Activated naive CD4-positive, alpha-beta T cell (primary cell): ENCODE measurements at places on chromosomes 5 and 9.

- no peak for DNase-seq
Measured at GRCh38 chr9:38017885-38018186, 51.2 kb downstream of the SHB start.

- no peak for DNase-seq
Measured at GRCh38 chr5:97363577-97363976, 180.5 kb upstream of the RIOK2 start.

DNA sequence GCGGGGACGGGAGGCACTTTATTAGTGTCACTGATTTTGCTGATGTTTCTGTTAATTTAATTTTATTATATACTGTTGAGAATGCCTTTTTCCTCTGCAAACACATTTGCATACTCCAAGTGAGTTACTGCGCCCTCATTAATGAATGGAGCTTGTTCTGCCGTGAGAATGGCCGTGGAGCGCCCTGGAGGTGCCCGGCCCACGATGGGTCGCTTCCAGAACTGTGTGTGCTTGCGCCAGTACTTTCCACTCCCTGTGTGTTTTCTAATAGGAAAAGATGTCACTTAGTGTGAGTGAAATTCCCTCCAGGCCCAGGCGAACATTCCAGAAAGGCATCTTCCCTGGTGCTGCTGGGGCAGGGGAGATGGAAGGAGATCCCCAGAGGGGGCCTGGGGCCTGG, 30.1 kb downstream of the NDUFS6 start:
- DNase-seq = no peak

- no peak for DNase-seq
Measured at GRCh38 chr5:75951716-75952115, 131.5 kb upstream of the SV2C start.

DNA sequence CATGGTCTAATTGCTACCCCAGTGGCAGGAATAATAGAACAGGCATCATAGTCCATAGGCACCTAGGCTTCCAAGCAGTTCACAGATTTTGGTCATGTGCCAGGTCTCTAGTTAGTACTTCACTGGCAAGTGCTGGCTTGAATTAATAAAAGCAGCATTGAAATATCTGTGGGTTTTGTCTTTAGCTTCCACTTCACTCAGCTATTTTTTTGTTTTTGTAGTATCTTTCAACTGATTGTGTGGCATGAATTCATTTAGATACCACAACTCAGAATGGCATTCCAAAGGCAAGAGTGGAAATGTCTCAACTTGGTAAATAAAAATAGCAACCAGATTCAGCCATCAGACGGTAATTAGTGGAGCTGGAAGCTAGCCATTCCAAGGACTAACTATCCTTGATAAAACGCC, 27.9 kb upstream of the ITGA2 start:
- DNase-seq = no peak

GRCh38 chr9:37329576-37329975, 92.9 kb upstream of the GRHPR start:
- DNase-seq = no peak

DNA sequence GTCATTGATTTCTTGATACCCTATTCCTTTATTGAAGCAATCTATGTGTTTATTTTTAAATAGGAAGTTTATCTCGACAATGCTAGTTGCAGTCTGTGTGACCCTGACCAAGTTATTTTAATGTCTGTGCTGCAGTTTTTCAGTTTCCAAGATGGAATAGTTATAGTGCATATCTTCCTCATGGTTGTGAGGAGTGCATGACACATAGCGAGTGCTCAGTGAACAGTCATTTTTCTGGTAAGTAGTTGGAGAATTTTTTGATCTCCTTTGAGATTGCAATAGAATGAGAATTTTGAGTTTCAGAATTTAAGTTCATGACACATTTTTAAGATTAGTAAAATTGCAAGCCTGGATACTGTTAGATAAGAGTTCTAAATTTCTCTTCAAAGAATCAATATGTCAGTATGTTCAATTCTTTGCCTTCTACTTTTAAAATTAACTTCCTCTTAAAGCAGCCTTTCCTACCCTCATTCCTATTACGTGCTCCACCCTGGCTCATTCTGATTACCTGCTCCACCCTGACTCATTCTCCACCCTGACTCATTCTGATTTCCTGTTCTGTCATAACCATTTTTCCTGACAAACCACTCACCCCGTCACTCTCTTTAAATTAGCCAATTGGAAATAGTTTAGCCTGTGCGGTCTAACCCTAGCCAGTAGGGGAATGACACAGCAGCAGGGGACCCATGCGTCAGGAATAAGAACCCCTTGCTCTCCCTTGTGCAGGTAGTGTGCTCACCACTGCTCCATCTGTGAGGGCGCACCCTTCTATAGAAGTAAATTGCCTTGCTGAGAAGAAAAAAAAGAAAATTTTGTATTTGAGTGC, 30.7 kb downstream of the SPIN1 start:
- DNase-seq = no peak

DNA sequence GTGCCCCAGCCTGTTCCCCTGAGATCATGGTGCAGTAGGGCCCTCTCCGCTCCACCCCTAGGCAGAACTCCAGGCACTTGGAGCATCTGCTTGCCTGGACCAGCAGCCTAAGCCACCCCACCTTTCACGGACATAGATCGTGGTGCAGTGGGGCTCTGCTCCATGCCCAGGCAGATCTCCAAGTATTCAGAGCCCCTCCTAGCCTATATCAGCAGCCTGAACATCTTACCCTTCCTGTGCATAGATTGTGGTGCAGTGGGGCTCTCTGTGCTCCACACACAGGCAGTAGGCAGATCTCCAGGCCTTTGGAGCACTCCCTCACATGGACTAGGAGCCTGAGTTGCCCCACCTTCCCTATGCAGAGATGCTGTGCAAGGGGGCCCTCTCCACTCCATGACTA, 103.0 kb downstream of the GLIS3 start:
- DNase-seq = no peak

- no peak for DNase-seq
Measured at GRCh38 chr9:19445452-19445851, 36.6 kb downstream of the ACER2 start.

- DNase-seq = no peak
Measured at GRCh38 chr9:70504834-70505233, 90.4 kb upstream of the KLF9 start.

DNA sequence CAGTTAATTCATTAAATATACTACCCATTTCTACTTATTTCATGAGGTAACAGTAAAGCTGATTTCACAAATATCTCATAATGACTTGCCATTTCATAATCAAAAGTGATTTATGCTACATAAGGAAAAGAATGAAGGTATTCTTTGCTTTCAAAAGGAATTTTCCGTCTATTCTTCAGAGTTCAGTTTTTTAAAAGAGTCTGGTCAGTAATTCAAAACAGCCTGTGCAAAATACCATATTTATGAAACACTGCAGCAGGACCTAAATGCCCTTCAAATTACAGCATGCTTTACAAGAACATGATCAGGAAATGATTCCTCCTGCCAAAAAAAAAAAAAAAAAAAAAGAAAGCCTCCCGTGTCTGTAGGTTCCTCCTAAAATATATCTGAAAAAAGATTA, 154.7 kb downstream of the KIAA0825 start:
- DNase-seq = no peak

GRCh38 chr9:136714096-136714892, 1.9 kb downstream of the DIPK1B start:
- DNase-seq = no peak

DNA sequence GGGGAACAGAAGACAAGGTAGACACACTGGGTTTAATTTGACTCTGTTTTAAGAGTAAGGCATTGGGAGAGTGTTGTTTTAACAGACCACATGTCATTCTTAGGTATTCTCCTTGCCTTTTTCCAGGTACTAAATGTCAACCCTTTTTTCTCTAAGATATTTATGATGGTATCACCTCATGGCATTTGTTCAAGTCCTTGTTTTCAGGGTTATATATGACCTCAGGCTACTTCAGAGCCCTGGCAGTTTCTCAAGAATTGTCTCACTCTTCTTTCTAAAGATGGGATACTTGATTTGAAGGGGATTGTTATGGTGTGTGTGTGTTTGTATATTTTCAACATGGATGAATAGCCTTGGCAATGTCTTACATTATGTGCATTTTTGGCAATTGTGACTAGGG, 131.1 kb upstream of the ACTBL2 start:
- no peak for DNase-seq

- DNase-seq = no peak
Measured at GRCh38 chr5:132405646-132406045, 36.1 kb downstream of the SLC22A5 start.

DNA sequence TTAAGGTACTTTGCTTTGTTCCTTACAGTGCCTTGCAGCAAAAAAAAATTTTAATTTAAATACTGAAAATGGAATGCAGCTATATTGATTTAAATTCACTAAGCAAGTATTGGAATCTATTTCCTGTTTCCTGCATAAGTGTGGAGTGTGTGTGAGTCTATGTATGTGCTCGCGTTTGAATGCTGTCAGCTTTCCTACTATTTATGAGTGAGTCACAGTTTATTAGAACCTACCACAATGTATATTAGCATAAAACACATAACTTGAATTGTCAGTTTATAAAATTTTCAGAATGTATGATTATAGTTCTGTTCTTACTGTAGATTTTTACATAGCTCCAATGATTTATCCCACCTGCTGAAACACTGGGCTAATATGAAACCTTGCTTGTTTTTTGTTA, 302.1 kb downstream of the NR2F1-AS1 start:
- DNase-seq = no peak

DNA sequence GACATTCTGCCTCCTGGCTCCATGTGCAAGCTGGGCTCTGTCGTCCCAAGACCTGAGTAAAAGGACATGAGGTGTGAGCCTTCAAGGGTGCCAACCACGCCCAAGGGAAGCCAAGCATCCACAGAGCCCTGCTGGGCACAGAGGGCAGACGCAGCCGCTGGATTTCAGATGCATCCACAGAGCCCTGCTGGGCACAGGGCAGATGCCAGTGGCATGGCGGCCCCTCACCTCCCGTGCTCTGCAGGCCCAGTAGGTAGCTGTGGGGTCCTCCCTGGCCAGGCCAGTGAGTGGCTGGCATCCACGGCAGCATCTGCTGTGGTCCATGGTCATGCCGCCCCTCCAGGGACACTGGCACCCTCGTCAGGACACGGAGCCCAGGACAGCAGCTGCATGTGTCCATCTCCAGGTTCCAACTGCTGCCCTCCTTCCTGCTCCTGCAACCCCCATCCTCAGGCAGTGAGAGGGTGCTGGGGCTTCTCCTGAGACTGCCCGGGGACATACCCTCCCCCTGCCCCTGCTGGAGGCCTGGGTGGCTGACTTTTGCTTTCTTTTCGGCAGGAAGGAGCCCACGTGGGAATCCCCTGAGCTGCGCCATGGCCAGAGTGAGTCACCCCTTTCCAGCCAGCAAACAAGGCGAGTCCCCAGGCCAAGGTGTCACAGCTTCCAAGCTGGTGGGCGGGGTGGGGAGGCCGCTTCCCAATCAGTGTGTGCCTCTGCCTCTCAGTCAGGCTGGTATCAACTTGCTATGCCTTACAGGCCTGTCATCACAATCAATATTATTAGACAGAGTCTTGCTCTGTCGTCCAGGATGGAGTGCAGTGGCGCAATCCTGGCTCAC, 4.0 kb upstream of the TRAF2 start:
- DNase-seq = peak; percentile 68

GRCh38 chr5:74977471-74977870, 74.9 kb downstream of the GCNT4 start:
- DNase-seq = no peak

DNA sequence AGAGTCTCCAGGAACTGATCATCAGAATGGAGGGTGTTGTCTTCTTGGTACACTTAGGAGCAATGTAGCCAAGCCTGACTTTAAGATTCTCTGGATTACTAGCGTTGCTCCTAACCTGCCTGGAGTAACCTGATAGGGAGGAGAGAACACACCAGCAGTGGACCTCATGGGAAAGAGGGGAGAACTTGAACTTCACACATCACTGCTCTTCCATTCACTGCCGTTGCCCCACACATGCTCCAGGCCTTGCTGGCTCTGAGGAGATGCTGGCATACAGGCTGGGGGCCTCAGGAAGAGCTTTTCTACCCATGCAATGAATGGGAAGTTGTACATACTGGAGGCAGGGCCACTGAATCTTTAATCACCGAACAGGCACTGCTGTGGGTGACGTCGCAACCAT, 60.3 kb upstream of the ADAMTS16 start:
- DNase-seq = no peak

GRCh38 chr9:107710546-107710945, 221.0 kb upstream of the KLF4 start:
- DNase-seq = no peak

- no peak for DNase-seq
Measured at GRCh38 chr5:17966640-17967402, 332.6 kb downstream of the TAF11L14 start.

GRCh38 chr5:177473443-177474001, at the start of gene DBN1:
Gene DBN1, minus strand, starts transcription at chr5:177473634. Its CDS starts 113 bp downstream, at chr5:177473521.
- DNase-seq = no peak

- no peak for DNase-seq
Measured at GRCh38 chr5:130550562-130550928, 614.5 kb downstream of the HINT1 start.

DNA sequence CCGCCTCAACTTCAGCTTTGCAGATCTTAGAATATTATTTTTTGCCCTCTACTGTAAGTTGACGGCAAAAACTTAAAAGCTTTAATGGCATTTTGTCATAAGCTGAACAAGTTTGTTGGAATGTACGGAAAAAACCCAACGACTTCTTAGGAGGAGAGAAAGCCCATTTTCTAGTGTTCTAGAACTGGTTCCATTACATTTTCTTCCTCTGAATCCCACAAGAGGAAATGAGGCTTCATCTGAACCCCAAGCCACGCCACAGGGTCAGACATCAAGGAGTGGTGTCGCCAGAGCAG, 113.7 kb downstream of the LHFPL2 start:
- no peak for DNase-seq
